ENCODE measurements at places on chromosomes 12 and 14.

DNA sequence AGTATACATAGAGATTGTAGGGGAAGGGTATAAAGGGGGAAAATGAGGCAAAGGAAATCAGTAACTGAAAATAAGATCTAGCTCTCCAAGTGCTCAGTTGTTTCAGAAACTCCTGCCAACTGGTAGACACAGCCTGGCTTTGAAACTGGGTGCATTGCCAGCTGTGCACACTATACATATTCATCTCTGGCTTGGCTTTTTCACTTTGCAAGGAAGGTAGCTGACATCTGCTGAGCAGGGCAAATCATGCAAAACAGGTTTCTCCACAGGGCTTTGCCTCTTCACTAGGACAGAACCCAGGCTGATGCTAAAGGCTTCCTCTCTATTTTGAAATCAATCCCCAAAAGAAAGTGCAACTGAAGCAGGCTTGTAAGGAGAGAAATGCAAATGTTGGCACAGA, 101.5 kb downstream of the HELB start:
- DNase-seq: no peak

DNA sequence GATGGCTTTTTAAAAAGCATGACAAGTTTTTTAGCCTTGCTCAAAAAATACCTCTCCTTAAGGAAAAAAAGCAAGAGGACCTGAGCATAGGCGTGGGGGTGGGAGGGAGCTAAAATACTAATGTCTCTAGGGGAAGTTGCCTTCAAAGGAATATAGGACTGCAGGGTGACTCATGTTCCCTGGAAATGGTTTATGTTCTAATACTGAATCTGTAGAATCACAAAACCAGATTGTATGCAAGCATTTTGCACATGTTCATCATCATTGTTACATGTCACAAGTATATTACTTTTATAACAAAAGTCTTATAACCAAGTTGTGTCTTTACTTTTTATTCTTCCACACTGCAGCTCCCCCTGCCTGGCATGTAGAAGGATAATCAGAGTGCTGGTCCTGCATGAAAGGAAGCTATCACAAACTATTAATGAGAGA, 36.6 kb downstream of the GPR135 start:
- no peak for DNase-seq

DNA sequence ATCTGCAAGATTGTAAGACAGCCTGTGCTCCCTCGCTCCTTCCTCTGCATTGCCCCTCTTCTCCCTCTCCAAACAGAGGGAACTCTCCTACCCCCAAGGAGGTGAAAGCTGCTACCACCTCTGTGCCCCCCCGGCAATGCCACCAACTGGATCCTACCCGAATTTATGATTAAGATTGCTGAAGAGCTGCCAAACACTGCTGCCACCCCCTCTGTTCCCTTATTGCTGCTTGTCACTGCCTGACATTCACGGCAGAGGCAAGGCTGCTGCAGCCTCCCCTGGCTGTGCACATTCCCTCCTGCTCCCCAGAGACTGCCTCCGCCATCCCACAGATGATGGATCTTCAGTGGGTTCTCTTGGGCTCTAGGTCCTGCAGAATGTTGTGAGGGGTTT, 37.4 kb downstream of the DAD1 start:
- DNase-seq: no peak

DNA sequence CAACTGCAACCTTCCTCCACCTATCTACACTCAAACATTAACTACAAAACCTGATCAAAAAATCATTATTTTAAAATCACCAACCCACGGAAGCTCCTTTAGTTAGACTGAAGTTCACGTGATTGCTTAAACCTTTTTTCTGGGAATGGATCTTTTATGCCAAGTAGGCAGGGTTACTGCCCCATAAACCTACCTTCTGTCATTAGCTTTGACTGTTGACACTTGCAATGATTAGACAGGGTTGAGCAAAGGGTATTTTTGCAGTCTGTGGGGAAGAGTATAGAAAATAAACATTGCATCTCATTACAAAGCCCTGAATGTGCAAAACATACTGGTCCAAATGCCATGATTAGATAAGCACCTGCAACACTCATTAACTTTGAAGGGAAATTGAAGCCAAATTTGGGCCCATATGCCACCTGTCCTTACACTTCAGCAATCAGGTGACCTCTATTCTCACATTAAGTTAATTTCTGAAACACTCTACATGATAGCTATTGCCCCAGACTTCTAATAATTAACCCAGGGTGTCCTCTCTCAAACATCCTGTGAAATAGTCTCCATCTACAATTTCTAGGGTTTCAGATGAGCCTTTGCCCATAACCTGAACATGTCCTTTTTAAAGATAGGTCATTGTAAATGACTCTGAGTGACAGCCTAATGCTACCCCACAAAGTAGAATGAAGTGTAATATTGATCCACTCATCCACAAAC, 156.0 kb upstream of the PLEKHG7 start:
- DNase-seq: no peak

- DNase-seq: no peak
Observed at GRCh38 chr12:10956085-10956484, 17.0 kb upstream of the TAS2R14 start.
